ENCODE measurements at places on chromosomes 16 and 17.

DNA sequence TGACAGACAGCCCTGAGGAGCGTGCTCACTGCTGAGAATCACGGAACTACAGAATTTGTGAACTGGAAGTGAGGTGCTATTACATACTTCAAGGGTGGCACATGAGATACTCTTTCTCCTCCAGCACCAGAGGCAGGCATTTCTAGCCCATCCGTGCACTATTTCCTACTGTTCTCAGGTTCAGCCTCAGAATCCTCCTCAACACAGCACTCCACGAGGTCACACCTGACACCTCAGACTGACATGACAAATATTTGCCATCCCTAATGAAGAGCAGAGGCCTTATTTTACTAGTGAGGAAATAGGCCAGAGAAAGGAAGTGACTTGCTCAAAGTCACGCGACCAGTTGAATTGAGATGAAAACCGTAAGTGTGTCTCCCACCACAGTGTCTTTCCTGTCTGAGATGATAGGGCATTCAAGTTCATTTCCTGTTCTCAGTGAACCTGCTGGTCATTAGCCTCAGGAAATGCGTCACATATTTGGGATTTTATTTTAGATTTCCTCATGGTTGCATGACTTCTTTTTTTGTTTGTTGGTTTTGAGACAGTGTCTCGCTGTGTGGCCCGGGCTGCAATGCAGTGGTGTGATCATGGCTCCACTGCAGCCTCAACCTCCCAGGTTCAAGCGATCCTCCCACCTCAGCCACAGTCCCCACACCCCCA lies 23.6 kb downstream of the SEZ6 start:
- H3K4me1 ChIP-seq: no peaks in the 10 kb centered on the region
- no peak for DNase-seq
- no peak overlapping the region for H3K4me3 ChIP-seq
- no peaks in the 10 kb centered on the region for H3K27me3 ChIP-seq

DNA sequence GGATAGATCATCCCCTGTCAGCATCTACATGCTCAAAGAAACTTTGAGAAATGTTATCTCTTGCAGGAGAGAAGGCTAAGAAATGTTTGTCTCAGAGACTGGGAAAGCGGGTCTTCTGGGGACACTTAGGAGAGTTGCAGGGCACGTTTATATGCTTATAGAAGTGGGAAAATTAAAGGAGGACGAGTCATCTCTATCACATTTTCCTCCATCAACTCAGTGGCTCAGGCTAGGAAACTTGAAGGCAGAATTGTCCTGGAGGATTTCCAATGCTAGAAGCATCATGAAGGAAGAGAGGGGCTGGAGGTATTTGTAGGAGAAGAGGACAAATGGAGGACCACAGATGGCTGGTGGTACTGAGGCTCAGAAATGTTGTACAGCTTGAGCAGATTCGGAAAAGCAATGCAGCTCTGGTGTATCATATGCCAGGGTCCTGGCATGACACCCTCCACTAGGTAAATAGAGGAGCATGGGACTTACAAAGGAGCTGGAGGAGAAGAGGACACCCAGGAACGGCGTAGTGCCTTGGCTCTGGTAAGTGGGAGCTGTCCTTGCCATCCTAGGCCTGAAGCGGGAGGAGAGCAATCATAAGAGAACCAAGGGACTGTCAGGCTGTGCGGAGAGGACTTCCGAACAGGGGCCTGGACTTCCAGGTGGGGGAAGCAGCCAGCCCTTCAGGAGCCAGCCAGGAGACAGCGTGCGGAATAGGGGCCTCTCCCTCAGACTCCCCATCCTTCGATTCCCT lies 4.5 kb upstream of the HS3ST3B1 start:
- no peak for DNase-seq
- no peak overlapping the region for H3K4me3 ChIP-seq
- H3K4me1 ChIP-seq: no peaks in the 10 kb centered on the region
- no peaks in the 10 kb centered on the region for H3K36me3 ChIP-seq
- no peaks in the 10 kb centered on the region for H3K27me3 ChIP-seq
- H3K27ac ChIP-seq: no peak overlapping the region

GRCh38 chr17:49438436-49439278 lies 24.0 kb upstream of the PHB1 start:
- no peaks in the 10 kb centered on the region for H3K4me1 ChIP-seq
- no peak overlapping the region for H3K27ac ChIP-seq
- H3K36me3 ChIP-seq: no peaks in the 10 kb centered on the region
- DNase-seq: no peak
- no peak overlapping the region for H3K4me3 ChIP-seq

DNA sequence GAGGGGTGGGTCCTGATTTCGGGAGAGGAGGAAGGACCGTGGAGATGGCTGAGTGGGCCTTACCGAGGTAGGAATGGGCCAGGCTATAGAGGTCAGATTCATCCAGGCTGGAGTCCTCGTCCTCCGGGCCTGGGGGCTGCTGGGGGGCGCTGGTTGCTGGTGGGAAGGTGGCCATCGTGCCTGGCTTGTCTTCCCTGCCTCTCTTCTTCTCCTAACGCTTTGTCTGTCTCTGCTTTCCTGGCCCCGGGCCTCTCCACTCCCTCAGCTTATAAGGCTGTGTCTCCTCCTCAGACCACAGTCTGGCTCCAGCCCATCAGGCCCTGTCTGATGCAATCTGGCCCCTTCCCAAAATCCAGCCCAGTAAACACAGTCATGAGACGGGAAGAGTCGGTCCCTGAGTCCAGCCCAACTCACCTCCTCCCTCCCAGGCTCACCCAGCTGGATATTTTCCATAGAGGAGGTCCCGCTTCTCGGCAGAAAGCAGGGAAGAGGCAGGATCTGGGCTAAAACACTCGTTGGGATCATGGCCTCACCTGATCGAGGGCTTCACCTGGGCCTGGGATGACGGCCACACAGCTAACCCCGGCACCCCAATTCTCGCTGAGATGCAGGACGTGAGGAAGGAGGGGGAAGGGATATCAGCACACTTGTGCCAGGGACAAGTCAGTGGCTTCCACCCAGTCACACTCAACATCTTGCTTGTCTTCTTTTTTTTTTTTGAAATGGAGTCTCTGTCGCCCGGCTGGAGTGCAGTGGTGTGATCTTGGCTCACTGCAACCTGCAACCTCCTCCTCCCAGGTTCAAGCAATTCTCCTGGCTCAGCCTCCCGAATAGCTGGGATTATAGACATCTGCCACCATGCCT lies at the start of gene NUPR1:
Gene NUPR1 (minus strand): TSS at position 242 of the 864 bp plus-strand sequence. CDS start 67 bp downstream, at position 175.
- peak within 1 kb of the TSS; percentile 94 for H3K27ac ChIP-seq
- peak; percentile 95 for DNase-seq
- no peaks in the 10 kb centered on the region for H3K36me3 ChIP-seq
- H3K4me3 ChIP-seq: peak within 1 kb of the TSS; percentile 77
- H3K27me3 ChIP-seq: no peaks in the 10 kb centered on the region

GRCh38 chr17:75783069-75783783 lies 1.4 kb upstream of the UNK start:
- no peaks in the 10 kb centered on the region for H3K27me3 ChIP-seq
- H3K36me3 ChIP-seq: no peaks in the 10 kb centered on the region
- peaks cover 6% of the 10 kb centered on the region for H3K4me1 ChIP-seq
- peak overlapping the region; percentile 100 for H3K27ac ChIP-seq
- no peak for DNase-seq

Measured in right lobe of liver (tissue), 6 donors.